ENCODE measurements at places on chromosomes 5 and 9. TPM values are rescaled to one million over a fixed set of nuclear protein-coding genes. Genes with fewer than 3 reads are reported as not detected.

DNA sequence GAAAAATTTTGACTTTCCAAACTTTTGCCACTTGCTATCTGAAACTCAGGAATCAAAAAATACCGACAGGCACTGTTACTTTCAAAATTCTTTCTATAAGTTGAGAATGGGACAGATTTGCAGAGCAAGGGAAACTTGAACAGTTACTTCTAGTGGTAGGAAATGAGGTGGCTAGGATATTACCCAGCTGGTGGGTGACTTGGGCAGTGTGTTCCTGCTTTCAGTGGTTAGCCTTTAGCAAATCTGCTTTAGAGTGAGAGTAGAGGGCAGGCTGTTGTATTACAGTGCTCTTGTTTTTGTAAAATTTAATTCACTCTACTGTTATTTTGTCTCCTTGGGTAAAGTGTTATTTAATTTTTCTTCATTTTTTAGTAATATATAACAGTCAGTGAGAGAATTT, 40.2 kb upstream of the ROPN1L start:
- H3K4me1 ChIP-seq, result no peaks in the 10 kb centered on the region
- H3K27me3 ChIP-seq, result no peaks in the 10 kb centered on the region
- DNase-seq, result no peak
- H3K27ac ChIP-seq, result no peak overlapping the region
- peaks cover 16% of the 10 kb centered on the region for H3K36me3 ChIP-seq

GRCh38 chr9:133707763-133708245, 30.3 kb downstream of the SARDH start:
- peaks cover under 1% of the 10 kb centered on the region for H3K27me3 ChIP-seq
- H3K4me3 ChIP-seq, result no peak overlapping the region
- H3K36me3 ChIP-seq, result no peaks in the 10 kb centered on the region
- DNase-seq, result no peak
- H3K4me1 ChIP-seq, result no peaks in the 10 kb centered on the region

DNA sequence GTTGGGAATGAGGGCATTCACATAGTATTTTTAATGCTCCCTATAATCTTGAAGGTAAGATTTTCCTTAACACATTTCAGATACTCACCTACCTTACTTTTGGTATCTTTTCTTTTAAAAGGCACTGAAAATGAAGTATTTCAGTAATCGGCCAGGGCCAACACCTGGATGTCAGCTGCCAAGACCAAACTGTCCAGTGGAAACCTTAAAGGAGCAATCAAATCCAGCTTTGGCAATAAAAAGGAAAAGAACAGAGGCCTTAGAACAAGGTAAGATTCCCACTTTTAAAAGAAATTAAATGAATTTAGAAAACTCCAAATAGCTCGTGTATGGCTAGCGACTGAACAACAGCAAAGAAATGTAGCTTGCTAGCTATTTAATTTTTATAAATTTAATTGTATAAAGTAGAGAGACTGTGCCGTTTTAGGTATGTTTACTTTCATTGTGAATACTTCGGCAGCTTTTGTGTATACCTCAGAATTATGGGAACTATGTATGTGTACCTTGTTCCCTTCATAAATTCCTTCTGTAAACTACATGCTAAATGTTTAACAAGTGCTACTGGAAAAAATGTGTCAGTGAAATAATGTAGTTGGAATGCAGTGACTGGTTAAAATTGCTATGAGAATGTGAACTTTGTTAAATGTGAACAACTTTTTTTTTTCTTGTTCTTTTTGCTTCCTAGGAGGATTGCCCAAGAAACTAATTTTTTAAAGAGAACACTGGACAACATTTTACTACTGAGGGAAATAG, 41.9 kb downstream of the CDK7 start:
- H3K4me3 ChIP-seq, result no peak overlapping the region
- no peak for DNase-seq
- peaks cover 5% of the 10 kb centered on the region for H3K36me3 ChIP-seq
- no peaks in the 10 kb centered on the region for H3K4me1 ChIP-seq

The SCAI gene
- 6.9 TPM for total RNA-seq

DNA sequence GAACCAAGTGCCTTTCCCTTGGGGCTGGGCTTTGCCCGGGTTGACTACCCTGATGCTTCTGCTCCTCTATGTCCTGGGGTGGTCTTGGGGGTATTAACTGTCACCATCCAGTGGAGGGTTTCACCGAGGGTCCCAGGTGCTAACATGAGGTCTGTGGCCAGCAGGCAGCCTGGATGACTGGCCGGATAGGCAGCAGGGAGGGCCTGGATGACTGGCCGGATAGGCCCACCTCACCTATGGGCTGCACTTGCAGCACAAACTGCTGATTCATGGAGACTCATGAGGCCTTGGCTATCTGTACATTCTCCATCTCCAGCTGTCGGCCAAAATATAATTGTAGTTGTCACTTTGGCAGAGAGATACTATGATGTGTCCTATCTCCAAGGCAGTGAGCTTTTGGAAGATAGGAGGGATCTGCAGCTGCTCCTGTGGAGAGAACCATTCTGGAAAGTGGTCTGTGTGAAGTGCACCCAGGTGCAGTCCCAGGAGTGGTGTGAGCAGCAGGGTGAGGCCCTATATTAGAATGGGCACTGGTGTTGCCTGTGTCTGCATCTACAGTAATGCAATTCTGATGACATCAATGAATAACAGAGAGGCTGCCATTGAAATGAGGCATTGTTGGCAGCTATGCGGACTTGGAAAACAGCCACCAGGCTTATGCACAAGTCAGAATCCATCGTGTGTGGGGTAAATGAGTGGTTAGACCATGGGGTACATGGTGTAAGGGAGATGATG, 26.3 kb upstream of the CDKN2AIPNL start:
- no peak for DNase-seq
- peaks cover 5% of the 10 kb centered on the region for H3K4me1 ChIP-seq
- H3K27ac ChIP-seq, result no peak overlapping the region
- H3K36me3 ChIP-seq, result no peaks in the 10 kb centered on the region

DNA sequence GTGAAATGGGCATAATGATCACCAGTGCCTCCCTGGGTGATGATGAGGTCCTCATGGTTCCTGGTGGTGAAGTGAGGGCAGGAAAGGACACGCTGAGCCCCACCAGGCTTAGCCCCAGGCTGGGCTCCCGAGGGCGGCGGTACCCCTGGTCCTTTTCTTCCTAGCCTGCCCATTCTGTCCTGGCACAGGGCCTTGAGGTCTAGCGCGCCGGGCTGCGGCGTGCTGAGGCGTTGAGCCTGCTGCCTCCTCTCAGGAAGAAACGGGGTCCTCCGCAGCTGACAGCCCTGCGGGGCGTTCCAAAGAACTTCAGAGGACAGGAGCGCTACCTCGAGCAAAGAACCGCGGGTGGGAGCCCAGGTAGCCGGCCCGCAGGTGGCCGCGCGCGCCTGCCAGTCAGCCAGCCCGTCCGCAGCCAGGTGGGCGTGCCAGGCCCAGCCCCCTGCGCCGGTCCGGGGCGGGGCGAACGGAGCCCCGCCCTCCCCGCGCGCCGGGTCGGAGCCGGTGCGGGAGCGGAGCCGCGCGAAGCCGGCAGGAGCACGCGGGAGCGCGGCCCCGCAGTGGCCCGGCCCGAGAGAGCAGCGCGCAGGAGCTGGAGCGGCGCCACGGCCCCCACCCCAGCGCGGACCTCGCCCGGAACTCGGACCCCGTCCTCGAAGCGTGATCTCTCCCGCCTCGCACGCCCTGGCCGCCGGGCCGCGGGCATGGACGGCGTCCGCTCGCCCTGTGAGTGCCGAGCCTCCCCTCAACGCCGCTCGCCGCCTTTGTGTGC, at the start of gene WNK2:
Gene WNK2, plus strand, starts transcription at position 477 of the 769 bp plus-strand sequence. CDS start 791 bp downstream, outside the sequence.
- no peak within 1 kb of the TSS for H3K4me3 ChIP-seq
- peaks cover 44% of the 10 kb centered on the region for H3K27me3 ChIP-seq
- H3K4me1 ChIP-seq, result no peaks in the 10 kb centered on the region
- no peak for DNase-seq

The PCDHGA11 gene
- total RNA-seq, result 10.3 TPM

- H3K4me1 ChIP-seq, result peaks cover 9% of the 10 kb centered on the region
- H3K36me3 ChIP-seq, result no peaks in the 10 kb centered on the region
- no peak for DNase-seq
- H3K4me3 ChIP-seq, result no peak overlapping the region
- no peak overlapping the region for H3K27ac ChIP-seq
These were observed 34.4 kb upstream of the ARAP3 start for GRCh38 chr5:141716468-141716867.

DNA sequence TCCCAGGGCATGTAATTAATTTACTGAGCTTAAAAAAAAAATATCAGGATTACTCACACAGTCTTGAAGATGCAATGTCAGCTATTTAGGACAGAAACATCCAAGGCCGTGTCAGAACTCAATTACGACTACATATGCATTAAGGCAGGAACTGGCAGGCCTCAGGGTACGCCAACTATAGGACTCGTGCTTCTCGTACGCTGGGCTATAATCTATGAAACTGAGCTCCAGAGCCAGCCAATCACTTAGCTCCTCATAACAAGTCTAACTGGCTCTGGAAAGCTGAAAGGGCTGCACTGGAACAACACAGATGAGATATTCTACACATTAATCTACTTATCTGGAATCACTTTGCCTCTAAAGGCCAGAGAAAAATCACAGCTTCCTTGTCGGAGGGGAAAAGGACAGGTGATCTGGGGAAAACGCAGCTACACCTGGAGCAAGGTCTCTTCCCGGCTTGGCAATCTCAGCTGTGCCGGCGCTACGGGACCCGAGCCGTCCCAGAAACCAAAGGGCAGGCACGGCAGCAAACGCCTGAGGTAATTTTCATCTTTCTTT, 212.0 kb downstream of the DEPDC1B start:
- DNase-seq, result no peak
- no peak overlapping the region for H3K4me3 ChIP-seq
- no peaks in the 10 kb centered on the region for H3K27me3 ChIP-seq

The GALNT12 gene
- 0.44 TPM for total RNA-seq

The PRRX2 gene
- 0.32 TPM for total RNA-seq

The MLANA gene
- total RNA-seq, result not detected

DNA sequence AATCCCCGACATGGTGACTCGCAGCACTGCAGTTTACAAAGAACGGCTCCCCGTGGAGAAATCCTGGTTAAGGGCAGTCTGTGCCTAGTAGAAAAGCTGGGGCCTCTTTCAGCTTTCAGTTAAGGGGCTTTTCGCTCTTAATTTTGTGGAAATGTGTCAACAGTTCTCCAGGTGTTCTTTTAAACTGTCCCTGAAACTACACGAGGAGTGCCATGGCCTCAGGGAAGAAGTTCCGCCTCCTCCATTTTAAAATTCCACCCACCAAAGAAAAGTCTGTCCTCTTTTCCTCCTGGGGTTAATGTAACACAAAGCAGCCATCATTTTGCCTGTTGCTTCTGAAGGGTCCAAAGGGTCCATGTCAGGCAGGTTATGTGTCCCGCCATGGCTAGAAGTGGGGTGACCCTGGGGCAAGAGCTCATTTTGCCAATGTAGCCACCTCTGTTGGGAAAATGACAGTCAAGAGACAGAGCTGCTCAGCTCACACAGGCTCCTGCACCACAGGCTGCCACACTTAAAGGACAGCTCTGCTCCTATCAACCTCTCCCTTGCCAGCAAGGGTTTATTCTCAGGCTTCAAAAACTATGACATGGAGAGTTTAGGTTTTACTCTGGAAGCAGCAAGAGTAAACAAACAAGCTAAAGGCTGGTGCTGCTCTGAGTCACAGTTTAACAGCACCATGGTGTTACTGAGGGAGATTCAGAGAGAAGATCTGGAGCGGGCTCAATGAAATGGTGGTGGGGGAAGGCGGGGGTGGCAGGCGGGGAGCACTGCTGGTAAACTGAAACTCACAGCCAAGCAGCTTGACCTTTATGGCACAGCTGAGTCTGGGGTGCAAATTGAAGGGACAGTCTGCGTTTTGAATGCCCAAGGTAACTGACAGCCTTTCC, 3.2 kb downstream of the WHRN start:
- no peak overlapping the region for H3K27ac ChIP-seq
- H3K27me3 ChIP-seq, result peaks cover 45% of the 10 kb centered on the region
- no peak overlapping the region for H3K4me3 ChIP-seq
- no peaks in the 10 kb centered on the region for H3K36me3 ChIP-seq
- no peak for DNase-seq

The DRD1 gene
- total RNA-seq, result not detected

- H3K27me3 ChIP-seq, result peaks cover 2% of the 10 kb centered on the region
- H3K36me3 ChIP-seq, result no peaks in the 10 kb centered on the region
- no peak overlapping the region for H3K4me3 ChIP-seq
- H3K27ac ChIP-seq, result no peak overlapping the region
- H3K4me1 ChIP-seq, result no peaks in the 10 kb centered on the region
These were observed 5.9 kb upstream of the QRFP start for GRCh38 chr9:130902204-130903185.

DNA sequence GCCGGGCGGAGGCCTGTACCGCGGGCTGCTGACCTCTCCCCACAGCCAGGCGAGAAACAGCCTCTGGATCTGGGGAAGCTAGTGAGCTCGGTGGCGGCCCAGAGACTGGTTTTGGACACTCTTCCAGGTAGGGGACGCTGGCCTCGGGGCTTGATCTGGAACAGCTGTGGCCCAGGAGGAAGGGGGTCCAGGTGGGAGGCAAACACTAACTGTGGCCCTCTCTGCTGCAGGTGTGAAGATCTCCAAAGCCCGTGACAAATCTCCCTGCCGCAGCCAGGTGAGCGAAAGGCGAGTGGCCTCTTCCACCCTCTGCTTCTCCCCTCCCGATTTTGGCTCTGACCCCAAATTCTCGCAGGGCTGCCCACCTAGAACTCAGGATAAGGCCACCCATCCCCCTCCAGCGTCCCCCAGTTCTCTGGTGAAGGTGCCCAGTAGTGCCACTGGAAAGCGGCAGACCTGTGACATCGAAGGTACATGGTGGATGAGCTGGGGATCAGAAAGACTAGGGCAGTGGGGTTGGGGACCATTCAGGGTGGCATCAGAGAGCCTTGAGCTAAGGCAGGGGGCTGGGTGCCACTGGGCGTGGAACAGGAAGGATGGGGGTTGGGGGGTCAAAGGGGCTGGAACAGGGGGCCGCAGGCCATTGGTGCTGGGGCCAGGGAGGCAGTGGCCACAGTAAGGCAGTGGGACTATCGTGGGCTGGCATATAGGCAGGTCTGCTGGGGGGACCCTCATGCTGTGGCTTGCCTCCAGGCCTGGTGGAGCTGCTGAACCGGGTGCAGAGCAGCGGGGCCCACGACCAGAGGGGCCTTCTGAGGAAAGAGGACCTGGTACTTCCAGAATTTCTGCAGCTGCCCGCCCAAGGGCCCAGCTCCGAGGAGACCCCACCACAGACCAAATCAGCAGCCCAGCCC, 12.9 kb upstream of the SLC34A1 start:
- no peak overlapping the region for H3K27ac ChIP-seq
- H3K4me3 ChIP-seq, result peak overlapping the region; percentile 32
- H3K36me3 ChIP-seq, result no peaks in the 10 kb centered on the region
- H3K4me1 ChIP-seq, result peaks cover 24% of the 10 kb centered on the region
- no peaks in the 10 kb centered on the region for H3K27me3 ChIP-seq
- no peak for DNase-seq

GRCh38 chr9:107557236-107557990, 67.8 kb upstream of the KLF4 start:
- peaks cover 5% of the 10 kb centered on the region for H3K4me1 ChIP-seq
- no peak overlapping the region for H3K4me3 ChIP-seq
- no peaks in the 10 kb centered on the region for H3K27me3 ChIP-seq
- no peak overlapping the region for H3K27ac ChIP-seq
- no peaks in the 10 kb centered on the region for H3K36me3 ChIP-seq

The ANKRD31 gene
- total RNA-seq, result not detected

GRCh38 chr5:87899208-87899661, 369.4 kb downstream of the TMEM161B start:
- H3K36me3 ChIP-seq, result no peaks in the 10 kb centered on the region
- DNase-seq, result no peak
- H3K4me1 ChIP-seq, result no peaks in the 10 kb centered on the region
- H3K27ac ChIP-seq, result no peak overlapping the region
- no peaks in the 10 kb centered on the region for H3K27me3 ChIP-seq

- no peak overlapping the region for H3K4me3 ChIP-seq
- no peak overlapping the region for H3K27ac ChIP-seq
- no peak for DNase-seq
- peaks cover 4% of the 10 kb centered on the region for H3K36me3 ChIP-seq
- H3K27me3 ChIP-seq, result no peaks in the 10 kb centered on the region
- no peaks in the 10 kb centered on the region for H3K4me1 ChIP-seq
These were observed 31.7 kb downstream of the CEP72 start for GRCh38 chr5:643811-644271.

All from endothelial cell of umbilical vein (primary cell).